ENCODE measurements at places on chromosomes 6 and 20. TPM values are rescaled to one million over a fixed set of nuclear protein-coding genes. Genes with fewer than 3 reads are reported as not detected.

Gene VSX1
- total RNA-seq: not detected

Gene COL11A2
- total RNA-seq: not detected

Gene SNPH
- 29.5 TPM for total RNA-seq

Gene GPR6
- total RNA-seq: not detected

Gene SLC35D3
- 0.11 TPM for total RNA-seq

Gene TPX2
- total RNA-seq: 0.26 TPM

Gene DEK
- total RNA-seq: 139 TPM

Gene FABP7
- total RNA-seq: not detected

Gene EPB41L1
- 53.8 TPM for total RNA-seq

Gene ZKSCAN8
- 21.7 TPM for total RNA-seq

DNA sequence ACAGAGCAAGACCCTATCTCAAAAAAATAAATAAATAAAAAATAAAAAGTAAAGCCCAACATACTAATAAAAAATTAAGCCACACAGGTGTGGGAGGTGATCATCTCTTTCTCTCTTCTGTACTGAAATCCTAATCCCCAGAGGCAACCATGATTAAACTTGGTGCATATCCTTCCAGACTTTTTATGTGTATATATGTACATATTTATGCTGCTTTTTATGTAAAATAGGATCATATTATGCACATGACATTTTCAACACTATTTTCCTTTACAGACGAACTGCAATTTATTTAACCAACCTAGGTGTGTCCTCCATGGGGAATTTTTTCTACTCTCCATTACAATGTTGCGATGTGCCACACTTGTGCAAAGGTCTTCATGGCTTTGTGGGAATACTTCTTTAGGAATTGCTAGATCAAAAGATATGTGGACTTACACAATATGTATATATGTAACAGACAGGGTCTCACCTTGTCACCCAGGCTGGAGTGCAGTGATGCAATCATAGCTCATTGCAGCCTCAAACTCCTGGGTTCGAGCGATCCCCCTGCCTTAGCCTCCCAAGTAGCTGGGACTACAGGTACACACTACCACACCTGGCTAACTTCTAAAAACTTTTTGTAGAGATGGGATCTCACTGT lies 23.7 kb downstream of the RMND1 start:
- no peak for DNase-seq

GRCh38 chr20:2559651-2560050 lies 23.3 kb downstream of the TMC2 start:
- no peak for DNase-seq

DNA sequence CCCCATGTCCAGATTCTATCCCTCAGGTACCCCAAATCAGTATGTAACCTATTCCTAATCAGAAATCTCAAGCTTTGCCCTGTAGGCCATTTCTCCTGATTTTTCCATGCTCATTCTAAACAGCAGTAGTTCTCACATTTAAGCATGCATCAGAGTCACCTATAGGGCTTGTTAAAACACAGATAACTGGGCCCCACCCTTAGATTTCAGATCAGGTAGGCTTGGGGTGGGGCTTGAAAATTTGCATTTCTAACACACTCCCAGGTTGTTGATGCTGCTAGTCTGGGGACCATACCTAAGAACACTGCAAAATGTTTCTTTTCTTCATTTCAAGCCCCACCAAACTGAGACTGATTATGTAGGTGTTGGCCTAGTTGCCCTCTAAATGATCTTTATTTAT lies 621.2 kb upstream of the FLRT3 start:
- DNase-seq: no peak

- DNase-seq: no peak
These were observed 228.5 kb downstream of the ZMYND8 start for GRCh38 chr20:47127999-47128398.

- no peak for DNase-seq
These were observed 975 bp downstream of the SIRT5 start for GRCh38 chr6:13575377-13575775.

- DNase-seq: no peak
These were observed 39.0 kb downstream of the JAG1 start for GRCh38 chr20:10634683-10635411.

DNA sequence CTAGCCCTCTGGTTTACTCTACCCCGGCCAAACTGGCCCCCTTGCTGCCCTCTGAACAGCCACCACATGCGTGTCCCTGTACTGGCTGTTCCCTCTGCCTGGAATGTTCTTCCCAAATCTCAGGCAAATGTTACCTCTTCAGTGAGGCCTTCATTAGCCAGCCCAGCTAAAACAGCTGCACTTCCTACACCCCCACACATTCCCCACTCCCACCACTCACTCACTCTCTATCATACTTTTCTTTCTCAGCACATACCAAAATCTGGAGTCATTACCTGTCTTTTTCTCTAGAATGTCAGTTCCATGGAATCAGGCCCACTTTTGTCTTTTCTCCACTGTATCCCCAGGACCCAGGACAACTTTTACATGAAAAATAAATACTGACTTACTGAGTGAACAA lies 401.2 kb upstream of the SULF2 start:
- no peak for DNase-seq

DNA sequence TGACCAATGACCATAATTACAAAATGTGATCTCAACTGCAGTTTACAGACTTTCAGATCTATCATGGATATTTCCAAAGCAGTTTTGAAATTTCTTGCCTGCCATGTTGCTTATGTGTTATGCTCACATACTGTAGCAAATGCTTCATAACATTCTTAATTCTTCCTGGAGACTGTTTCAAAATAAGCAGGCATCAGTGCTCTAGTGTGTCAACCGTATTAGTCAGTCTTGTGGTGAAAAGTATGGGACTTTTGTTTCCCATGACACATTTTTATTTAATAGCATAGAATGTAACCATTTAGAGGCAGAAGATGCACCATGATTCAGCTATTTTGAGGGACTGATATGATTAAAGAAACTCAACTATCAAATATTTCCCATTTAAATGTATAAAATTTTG lies 1.7 kb downstream of the POPDC3 start:
- no peak for DNase-seq

DNA sequence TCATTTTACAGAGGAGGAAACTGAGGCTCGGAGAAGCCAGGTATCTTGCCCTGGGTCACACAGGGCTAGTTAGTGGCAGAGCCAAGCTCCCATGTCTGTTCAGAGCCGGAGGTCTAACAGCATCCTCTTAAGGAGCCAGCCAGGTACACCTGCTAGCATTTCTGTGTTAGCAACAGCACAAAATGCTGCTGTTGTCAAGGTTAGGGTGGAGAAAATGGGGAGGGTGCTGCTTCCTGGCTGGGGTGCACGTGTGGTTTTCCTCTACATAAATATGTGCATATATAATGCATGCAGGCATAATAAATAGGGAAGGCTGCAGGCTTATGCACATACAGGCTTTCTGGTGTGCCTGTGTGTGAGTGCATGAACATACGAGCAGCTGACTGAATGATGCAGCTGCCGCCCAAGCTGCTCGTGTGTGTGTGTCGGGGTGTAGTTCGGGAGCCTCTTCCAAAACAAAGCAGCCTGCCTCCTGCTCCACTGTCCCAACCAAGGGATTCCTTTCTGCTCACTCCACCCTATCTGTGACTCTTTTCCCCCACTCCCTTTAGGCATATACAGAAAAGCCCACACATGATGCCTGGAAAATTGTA lies 86.6 kb downstream of the CD40 start:
- DNase-seq: no peak

DNA sequence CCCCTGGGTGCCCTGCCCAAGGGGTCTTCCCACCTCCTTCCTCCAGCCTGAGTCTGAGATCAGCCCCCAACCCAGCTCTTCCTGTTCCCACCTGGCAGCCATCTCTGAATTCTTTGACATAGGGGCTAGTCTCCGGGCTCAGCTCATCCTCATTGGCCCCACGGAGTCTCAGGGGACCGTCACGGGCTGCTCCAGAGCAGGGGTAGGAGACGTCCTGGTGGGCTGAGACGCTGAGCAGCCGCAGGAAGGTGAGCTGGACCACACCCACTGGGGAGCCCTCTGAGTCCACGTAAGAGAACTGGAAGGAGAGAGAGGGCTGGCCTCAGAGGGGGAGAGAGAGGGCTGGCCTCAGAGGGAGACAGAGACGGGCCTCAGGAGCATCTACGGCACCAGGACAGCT lies 28.1 kb downstream of the COL11A2 start:
- no peak for DNase-seq

DNA sequence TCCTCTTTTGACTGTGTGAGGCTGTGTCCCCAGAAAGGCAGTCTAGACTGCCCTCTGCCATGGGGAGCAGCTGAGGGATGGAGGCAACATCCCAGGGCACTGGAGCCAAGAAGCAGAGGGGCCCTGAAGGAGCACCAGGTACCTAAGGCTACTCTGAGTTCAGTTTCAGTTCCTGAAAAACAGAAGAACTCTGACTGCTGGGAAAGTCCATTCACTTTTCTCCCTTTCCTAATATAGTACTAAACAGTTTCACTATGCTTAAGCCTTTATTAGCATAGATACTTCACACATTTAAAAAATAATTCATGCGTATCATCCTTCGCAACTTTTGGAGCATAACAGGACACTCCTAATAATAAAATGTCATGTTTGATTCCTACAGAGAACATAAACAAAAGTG lies 130.0 kb downstream of the FOXC1 start:
- no peak for DNase-seq

GRCh38 chr20:20173254-20173653 lies 120.9 kb downstream of the CFAP61 start:
- DNase-seq: no peak

GRCh38 chr6:170098428-170099170 lies 192.3 kb downstream of the DLL1 start:
- DNase-seq: no peak

DNA sequence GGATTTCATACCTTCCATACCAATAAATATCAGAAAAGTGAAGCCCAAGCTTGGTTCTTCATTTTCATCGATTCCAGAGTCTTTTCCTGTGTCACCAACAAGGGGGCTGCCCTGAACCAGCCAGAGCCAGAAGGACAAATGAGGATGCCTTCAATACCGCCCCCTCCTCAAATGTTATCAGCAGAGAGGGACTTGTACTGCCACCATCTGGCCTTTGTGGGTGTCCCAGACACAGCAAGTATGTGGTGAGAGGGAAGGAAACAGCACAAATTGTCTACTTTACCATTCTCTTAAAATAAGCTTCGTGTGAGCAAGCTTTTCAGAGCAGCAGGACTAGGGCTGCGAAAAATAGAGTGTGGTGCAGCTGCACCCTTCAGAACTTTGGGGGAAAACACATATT lies 165.3 kb downstream of the SOBP start:
- no peak for DNase-seq

GRCh38 chr6:78629154-78629721 lies 238.1 kb upstream of the IRAK1BP1 start:
- DNase-seq: no peak

GRCh38 chr6:124858564-124858963 lies 103.7 kb upstream of the RNF217 start:
- no peak for DNase-seq

DNA sequence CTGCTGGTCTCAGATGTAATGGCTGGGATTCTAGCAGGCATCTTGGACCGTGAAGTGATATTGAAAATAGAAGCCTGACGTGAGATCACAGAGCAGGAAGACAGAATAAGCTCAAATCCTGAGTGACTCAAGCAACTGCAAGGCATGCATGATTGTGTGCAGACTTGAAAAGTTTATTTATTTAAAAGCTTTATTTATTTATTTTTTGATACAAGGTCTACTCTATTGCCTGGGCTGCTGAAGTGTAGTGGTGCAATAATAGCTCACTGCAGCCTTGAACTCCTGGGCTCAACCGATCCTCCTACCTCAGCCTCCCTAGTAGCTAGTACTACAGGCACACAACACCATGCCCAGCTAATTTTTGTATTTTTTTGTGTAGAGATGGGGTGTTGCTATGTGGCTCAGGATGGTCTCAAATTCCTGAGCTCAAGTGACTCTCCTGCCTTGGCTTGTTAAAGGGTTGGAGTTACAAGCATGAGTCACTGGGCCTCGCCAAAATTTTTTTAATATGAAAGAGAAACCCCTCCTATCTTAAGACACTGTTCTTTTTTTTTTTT lies 40.1 kb upstream of the RNF144B start:
- DNase-seq: no peak

DNA sequence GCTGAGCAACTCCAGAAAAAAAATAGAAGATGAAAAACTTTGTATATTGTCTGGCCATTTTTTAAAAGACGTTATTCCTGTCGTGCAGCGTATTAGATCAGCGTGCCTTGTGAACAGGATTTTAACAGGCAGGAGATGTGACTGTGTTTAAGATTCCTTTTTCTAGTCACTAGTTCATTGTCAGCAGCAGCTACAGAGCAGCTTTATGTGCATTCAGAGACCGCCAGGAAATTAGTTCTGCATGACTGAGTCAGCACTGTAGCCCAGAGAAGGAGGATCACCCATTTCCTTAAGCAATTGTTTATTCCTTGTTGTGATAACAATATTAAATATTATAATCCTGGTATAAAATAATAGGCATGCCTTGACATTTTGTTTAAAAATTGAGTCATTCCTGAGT lies 75.4 kb upstream of the ADGRB3 start:
- no peak for DNase-seq

DNA sequence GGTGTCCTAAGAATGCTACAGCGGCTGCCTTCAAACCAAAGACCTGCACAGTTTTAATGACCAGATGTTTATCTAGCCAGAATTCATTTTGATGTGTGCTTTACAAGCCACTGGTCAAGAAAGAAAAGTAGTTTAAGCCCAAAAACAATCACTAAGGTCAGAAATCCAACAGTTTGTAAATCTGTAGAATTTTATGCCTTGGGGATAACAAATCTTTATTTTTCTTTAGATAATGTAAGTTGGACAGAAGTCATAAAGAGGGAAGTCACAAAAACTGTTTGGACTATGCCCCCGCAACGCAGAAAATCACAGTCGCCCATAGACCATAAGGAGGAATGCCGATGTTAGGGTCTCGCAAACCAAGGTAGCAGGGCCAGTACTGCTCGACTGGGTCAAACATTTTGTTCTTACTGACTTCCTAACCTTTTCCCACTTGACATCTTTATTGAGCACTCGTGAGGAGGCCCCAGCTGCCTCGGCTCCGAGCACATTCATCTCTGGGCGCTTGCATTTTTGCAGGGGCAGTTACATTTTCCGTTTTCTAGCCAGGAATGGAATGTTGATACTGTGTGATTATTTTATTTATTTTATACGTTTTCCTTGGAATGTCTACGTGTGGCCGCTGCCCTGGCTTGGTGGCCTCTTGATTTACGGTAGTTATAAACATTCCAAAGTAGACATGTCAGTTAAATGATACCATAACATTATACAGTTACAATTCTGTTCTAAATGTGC lies 56.7 kb upstream of the APCDD1L start:
- no peak for DNase-seq

DNA sequence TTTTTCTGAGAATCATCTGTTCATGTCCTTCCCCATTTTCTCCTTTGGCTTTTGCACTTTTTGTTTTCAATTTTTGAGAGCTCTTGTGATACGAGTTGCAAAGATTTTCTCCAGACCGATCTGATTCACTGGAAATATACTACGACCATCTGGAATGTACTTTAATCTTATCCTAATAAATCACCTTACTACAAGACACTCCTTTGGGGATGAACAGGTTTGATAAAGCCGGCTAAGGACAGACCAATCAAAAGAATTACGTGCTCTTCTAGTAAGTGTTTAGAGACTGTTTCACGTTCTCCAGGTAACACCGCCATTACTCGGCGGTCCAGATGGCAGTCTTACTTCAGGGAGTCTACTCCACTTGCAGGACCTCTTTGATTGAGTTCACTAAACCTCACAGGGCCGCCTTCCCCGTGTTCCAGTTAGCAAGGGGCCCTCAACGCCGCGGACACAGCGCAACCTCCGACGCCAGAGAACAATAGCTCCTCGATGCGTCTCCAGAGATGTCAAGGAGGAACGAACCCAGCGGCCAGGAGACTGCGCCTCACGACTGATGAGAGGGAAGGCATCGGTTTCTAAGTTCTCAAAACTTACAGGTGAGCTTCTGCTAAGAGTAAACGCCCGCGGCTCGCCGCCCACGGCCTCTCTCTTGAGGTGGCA lies 920 bp upstream of the WTAP start:
- no peak for DNase-seq
